ENCODE measurements at places on chromosomes 5 and 9.

GRCh38 chr5:170538696-170539586 lies 35.1 kb downstream of the KCNIP1 start:
- no peak for DNase-seq

DNA sequence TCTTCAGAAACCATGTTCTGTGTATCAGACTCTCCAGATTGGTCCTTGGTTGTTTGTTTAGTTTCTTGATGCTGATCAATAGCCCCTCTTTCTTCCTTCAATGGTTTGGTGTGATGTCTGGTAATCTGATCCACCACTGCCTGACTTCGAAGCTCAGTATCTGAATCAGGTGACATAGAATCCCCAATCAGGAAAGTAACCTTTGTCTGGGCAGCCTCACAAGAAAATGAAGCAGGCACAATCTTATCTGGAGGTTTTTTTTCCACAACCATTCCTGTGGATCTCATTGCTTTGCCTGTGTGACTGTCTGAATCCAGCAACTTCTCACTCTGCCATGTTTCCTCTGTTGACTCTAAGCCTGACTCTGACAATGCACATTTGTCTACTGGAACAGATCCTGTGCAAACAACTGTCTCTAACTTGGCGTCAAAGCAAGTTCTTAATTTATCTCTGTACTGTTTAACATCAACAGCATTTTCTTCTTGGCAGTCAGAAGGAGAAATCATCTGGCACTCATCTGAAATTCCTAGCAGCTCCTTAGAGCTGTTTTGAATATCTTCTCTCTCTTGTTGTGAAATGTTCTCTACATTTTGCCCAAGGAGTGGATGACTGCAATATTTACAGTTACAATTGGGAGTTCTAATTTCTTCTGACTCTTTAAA lies 37.1 kb upstream of the RAPGEF6 start:
- peak; percentile 15 for DNase-seq

GRCh38 chr5:175878544-175879438 lies 7.4 kb downstream of the CPLX2 start:
- no peak for DNase-seq

DNA sequence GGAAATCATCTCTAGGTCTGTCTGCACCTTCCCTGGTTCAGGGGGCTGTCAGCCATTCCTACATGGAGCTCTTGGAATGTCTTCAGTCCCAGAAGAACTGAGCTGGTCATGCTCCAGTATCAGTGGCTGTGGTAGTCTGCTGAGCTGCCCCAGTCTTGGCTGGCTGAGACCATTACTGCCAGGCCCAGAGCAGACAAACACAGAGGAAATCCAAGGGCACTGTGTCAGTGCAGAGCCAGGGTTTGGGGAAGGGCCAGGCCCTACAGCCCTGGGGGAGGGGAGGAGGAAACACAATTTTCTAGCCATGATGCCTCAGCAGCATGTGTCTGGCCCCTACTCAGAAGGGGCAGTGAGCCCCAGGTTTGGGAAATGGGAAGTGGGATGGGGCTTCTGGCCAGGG lies 58.4 kb downstream of the ARHGEF37 start:
- no peak for DNase-seq

GRCh38 chr5:81068635-81069034 lies 108.5 kb downstream of the RASGRF2 start:
- DNase-seq: no peak

DNA sequence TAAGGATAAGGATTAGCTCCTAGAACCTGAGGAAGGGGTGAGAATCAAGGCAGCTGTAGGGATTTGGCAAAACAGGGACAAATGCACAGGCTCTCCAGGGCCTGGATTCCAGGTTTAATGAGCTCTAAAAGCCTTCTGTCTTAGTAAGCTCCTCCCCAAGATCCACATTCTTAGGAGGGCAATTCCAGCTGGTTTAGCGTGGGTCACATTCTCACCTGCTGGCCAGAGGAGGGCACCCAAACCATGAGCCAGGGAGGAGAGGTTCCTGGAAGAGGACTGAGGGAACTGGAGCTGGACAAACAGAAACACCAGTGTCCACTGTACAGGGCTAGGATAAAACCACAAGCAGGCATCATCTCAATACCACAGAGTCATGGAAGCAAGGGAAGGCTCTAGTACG lies 480.0 kb downstream of the CCDC171 start:
- DNase-seq: peak; percentile 96

- DNase-seq: peak; percentile 74
Measured at GRCh38 chr5:40736103-40736875, 19.5 kb downstream of the TTC33 start.

DNA sequence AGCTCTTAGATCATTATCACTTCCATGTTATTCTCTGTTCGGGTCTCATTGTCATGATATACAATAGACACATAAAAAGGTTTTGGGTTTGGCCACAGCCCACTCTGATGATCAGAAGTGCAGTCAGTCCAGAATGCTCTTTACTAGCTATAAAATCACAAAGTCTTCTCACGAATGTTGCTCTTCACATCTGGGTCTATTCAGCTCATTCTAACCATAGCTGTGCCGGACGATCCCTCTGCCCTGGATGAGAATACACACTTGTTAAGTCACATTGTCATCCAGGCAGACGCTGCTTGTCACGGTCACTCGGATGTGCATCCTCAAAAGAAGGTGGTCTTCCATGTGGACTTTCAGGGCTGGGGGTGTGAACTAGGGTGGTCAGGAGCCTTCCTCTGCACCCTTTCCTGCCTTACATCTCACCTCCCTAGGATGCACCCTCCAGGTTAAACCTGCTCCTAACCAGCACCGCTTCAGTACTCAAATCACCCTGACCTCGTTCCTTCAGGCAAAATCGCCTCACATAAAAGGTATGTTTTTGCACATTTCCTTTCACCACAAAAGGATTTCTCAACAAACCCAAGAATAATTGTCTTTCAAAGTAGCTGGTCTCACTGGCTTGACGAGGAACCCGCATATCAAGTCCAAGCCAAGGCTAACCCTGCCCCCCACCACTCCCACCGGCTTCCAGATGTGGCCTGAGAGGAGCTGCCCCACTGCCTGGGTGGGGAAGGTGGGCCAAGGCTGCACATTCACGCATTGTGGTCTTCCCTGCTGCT lies 21.9 kb downstream of the ANKH start:
- no peak for DNase-seq

- no peak for DNase-seq
Measured at GRCh38 chr9:129164246-129164930, 13.7 kb downstream of the IER5L start.

DNA sequence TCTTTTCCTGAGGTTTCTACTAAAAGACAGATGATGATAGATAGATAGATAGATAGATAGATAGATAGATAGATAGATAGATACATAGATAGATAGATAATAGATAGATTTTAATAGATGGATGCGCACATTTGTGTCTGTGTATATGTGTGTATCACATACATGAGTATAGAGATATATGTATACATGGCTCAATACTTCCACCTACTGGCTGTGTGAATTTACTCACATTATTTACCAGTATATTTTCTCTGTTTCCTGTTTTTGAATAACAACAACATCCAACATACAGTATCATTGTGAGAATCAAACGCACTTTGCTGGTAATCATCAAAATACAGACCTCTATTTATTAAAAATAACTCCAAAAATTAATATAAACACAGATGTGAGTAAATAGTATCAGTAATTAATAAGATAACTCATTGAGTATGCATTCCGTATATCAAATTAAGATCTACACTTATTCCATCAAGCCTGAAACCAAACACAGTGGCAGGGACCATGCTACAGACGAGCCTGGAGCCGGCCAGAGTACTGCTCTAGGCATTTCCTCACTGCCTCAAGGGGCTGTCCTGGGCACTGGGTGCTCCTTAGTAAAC lies 338.0 kb downstream of the SEMA5A start:
- peak; percentile 57 for DNase-seq

DNA sequence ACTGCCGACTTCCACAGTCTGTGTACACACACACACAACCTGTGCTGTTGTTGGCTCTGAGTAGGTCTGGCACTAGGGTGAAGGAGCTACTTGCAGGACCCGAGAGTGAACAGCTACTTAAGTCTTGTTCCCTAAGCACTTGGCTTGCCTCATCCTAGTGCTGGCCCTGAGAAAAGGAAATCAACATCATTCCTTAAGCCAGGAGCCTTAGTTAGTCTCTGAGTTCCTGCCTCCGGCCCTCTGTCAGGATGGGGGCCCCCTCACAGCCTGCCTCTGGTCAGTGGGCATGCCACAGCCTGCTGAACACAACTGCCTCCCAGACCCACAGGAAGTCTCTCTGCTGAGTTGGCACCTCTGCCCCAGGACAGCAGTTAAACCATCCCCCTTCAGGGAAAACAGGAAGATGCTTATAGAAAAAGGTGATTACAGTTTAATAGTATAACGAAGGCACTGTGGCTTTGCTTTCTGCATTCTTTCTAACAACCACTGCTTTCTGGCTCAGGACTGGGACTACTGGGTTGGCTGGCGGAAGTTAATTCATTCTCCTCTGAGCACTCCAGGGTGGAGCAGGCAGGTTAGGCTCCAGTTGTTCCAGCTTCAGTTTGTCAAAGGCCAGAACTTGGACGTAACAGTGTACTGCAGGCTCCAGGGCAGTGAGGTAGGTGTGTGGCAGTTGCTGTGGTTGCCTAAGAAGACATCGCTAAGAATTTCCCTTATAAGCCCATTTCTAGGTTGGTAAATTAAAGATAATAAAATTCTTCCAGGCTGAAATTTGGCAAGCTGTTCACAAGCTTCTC lies 2.8 kb downstream of the MAMDC2 start:
- DNase-seq: no peak

- DNase-seq: peak; percentile 75
Measured at GRCh38 chr5:135456238-135457099, 4.3 kb upstream of the TIFAB start.

- no peak for DNase-seq
Measured at GRCh38 chr9:93598647-93599241, 22.4 kb downstream of the PHF2 start.

DNA sequence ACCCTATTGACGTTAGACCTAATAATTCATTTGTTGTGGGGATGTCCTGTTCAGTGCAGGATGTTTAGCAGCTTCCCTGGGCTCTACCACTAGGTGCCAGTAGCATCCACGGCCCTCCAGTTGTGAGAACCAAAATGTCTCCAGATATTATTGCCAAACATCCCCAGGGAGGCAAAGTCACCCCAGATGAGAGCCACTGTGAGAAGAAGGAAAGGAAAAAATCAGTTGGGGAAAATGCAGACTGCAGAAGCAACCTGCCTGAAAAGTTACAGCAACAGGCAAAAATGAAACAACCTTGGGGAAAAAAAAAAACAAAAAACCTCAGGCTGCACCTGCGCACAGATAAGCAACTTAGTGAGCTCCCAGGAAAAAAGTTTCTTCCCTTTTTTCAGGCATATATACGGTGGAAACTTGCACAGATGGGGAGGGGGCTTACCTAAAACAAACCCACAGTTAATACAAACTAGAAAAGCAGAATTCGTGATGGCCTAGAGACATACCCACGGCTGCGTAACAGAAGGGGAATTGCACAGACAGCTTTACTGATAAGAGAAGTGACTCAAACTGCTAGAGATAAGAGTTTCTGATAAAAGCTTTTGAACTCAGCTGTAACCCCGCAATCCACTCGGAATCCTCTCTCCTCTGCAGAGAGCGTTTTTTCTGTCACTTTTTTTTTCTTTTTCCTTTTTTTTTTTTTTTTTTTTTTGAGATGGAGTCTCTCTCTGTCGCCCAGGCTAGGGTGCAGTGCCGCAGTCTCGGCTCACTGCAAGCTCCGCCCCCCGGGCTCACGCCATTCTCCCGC lies 29.8 kb upstream of the FBP1 start:
- peak; percentile 81 for DNase-seq

GRCh38 chr5:5246736-5247135 lies 106.6 kb downstream of the ADAMTS16 start:
- DNase-seq: no peak

- DNase-seq: peak; percentile 5
Measured at GRCh38 chr9:88174324-88174723, 36.0 kb upstream of the SPATA31C2 start.

DNA sequence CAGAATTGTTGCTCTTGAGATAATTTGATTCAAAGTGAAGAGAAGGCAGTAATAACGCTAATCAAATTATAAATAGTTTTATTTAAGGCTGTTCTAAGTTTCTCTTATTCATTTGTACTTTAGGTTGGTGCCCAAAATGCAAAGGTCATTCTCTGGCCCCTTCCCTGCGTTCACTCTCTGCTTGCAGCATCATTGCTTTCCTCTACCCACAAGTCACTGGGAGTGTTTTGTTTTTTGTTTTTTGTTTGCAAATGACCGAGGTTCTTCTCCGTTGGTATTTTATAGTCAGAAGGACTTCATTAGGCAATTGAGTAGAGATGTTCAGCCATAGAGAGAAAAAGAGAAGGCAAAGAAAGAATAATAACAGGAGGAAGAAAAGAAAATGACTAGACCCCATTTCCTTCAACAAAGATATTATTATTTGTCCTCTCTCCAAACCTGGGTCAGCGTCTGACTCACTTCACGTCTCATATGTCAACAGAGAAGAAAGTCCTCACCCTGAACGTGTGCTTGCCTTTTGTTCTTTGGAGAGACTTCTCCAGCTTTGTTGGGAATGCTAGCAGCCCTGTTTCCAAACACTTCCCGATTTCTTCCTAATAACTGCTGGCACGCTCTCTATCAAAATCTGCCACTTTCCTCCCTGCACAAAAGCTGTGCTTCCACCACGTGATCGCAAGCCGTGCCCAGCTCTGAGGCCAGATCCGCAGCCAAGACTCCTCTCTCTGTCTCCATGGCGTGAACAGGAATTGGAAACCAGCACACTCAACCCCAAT lies 119.8 kb downstream of the EBF1 start:
- peak; percentile 65 for DNase-seq

- peak; percentile 50 for DNase-seq
Measured at GRCh38 chr9:131290036-131290766, 678 bp downstream of the PLPP7 start.
